Activated CD4-positive, alpha-beta T cell treated with anti-CD3 and anti-CD28 coated beads, Interleukin-2, amount 10 ng/mL, durations not matched to agents 7 days and 5 days (primary cell): ENCODE measurements at places on chromosomes 12 and 14.

- DNase-seq, result peak; percentile 38
Observed at GRCh38 chr12:132477017-132477702, 12.8 kb upstream of the FBRSL1 start.

GRCh38 chr14:51445001-51445390, 204.9 kb downstream of the TMX1 start:
- DNase-seq, result no peak

- DNase-seq, result no peak
Observed at GRCh38 chr14:51512316-51512715, 139.4 kb upstream of the FRMD6 start.

GRCh38 chr12:67804168-67804567, 155.6 kb downstream of the DYRK2 start:
- DNase-seq, result peak; percentile 69

GRCh38 chr12:70165450-70165849, 77.8 kb upstream of the CNOT2 start:
- no peak for DNase-seq

DNA sequence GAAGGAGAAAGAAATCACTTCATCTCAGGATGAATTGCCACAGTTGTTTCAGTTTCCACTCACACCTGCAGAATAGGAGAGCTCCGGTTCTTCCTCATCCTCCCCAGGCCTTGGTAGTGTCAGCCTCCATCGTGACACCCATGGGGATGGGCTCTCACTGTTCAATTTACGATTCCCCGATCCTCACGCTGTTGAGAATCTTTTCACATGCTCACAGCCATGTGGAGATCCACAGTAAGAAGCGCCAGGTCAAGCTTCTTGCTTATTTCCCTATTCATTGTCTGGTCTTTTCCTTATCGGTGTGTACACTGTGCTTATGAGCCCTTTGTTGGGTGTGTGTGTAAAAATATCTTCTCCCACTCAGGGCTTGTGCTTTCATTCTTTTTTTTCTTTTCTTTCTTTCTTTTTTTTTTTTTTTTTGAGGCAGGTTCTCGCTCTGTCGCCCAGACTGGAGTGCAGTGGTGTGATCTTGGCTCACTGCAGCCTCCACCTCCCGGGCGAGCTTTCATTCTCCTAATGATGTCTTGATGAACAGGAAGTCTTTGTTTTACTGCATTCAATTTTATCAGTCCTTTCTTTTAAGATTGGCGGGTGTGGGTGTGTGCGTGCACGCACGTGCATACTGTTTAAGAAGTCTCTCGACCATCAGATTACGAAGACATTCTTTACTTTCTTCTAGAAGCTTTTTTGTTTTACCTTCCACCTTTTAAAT, 21.5 kb downstream of the RIN3 start:
- peak; percentile 31 for DNase-seq

DNA sequence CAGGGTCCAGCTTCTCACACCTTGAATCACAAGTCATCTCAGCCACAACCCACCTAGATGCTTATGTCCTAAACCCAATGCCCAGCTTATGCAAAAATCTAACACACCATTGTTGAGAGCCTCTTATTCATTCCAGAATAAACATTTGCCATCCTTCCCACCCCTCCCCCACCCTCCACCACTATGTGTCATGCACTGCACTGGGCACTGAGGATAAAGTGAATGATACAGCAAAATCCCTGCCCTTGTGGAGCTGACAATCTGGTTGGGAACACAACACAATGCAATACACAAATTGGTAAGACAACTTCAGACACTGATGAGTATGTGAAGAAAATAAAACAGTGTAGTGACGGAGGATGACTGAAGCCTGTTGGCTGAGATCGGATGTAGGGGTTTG, 1.4 kb upstream of the GLTP start:
- DNase-seq, result no peak

DNA sequence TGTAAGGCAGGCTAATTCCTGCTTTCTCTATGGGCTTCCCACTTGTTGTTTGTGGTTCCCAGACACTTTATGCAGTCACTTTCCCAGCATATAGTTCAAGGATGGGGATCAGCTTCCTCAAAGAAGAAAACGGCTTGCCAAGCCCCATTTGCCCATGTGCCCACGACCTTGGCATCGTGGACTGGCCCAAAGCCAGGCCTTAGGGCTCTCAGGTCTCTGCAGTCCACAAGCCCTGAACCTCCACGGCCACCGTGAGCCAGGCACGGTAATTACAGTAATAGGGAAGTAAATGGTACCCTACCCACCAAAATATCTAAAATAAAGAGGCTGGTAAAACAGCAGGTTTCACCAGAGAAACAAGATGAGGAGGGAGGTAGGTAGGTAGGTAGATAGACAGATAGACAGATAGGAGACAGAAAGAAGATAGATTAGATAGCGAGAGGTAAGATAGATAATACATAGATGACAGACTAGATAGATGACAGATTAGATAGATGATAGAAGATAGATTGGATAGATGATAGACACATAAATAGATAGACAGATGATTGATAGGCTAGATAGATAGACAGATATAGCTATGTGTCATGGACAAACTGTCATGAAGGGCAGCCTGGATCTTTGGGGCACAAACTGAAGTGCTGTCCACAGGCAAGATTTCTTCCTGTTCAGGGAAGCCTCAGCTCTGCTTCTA, 163.1 kb downstream of the SLC15A4 start:
- no peak for DNase-seq

DNA sequence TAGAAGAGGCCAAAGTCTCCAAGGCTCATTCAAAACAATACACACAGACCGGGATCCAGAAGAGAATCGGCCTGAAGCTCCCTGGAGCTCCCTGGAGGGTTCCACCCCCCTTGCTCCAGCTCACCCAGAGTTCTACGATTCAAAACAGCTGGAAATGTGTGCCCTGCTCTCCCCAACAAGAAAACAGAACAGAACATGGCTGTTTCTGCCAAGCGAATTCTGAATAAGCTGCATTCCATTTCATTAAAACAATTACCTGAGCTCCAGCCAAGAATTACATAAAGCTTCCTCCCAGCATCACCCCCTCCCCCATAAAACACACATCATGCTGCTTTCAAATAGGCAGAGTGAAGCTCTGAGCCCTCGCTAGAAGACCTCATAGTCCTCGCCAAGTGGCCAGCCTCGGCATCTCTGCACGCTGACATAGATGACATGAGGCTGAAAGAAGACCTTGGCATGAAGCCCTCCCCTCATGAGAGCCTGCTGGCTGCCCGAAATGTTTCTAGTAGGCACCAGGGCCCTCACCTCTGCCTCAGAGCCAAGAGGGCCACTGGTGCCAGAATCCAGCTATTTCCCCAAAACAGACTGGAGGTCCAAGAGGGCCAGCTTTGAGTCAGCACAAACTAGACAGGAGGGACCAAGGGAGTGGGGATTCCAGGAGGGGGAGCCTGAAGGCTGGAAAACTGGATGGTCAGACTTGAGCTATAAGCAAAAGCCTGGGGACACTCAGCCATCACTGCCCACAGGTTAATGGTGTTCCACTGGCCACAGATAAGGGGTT, 8.3 kb downstream of the PXN start:
- no peak for DNase-seq

- no peak for DNase-seq
Observed at GRCh38 chr12:87943762-87944161, 85.4 kb downstream of the C12orf50 start.

DNA sequence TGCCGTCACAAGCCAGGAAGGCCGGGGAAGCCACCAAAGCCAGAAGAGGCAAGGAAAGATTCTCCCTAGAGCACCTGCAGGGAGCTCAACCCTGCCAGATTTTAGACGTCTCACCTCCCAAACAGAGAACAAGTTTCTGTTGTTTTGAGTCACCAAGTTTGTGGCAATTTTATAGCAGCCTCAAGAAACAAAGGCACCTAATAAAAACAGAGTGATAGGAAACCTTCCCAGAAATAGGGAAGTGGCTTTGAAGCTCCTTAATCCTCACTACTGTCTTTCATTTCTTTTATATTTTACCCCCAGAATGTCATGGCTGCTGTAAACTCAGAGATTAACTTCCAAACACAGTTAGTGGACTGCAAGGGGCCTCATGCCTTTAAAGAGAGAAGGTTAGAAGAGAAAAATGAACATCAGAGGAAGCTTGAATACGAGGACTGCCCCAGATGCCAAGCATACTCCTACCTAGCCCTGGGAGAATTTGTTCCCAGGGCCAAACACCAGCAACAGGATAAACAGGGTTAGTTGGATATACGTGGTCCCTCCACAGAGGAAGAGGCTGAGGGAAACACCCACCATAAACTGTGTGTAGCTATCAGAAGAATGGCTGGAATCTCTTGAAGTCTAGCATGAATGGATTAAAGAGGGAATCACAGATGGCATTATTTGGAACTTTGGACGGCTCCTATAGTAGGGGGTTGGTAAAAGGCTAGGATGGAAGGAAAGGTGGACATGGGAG, 148.3 kb downstream of the KCNA5 start:
- DNase-seq, result no peak

DNA sequence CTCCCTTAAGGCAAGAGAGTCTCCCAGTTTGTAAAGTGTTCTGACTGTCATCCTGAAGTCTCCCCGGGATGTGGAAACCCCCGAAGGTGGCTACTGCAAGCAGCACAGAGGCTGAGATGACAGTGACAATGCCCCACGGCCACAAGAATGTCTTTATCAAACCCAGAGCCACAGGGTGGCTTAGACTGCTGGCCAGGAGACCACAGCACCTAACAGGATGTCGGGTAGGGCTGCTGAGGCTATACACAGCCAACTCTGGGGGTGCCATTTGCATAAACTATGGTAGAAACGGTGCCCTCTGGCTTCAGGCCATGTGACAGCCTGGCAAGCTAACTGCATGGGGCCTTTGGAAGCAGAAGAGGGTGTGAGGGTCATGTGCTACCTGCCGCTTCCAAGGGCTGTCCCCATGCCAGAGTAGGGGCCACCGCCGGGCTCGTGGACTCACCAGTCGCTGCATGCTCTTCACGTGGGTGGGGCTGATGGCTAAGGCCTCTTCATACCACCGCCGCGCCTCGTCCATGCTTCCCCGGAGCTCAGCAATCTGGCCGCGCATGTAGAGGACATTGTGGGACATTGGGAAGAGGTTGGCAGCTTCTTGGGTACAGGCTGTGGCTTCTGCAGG, 180.9 kb downstream of the CALM1 start:
- no peak for DNase-seq

DNA sequence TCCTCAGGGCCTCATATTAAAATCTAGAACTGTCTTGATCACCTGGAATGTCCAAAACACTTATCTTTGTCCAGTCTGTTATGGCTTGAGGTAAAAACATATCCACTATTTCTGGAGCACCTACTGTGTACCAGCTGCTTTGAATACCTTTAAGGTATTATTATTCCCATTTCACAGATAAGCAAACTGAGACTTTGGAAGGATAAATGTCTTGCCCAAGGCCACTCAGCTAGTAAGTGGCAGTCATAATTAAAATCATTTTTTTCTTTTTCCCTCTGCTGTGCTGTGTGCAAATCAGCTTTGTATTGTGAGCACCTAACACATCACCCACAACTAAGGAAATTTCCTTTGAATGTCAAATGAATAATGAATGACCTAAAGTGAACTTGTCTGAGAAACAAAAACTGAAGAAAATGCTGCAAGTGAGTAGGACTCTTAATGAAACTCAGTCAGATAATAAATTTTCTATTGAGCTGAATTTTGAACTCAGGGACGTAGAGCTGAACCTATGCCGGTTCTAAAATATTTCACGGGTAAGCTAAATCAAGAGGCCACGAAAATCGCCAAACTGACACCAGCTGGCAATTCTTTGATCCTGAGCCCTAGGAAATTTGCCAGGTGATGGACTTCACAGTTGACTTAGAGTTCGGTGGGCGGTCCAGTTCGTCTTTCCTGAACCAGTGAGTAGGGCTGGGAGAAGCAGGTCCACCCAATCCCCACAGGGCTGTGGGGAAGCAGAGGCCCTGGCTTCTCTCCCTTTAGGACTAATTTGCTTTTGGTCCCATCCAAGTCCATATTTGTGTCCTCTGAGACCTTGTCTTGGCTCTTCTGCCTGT, 159.7 kb upstream of the PWP1 start:
- no peak for DNase-seq

GRCh38 chr12:123073962-123074801, 76.7 kb downstream of the PITPNM2 start:
- no peak for DNase-seq

DNA sequence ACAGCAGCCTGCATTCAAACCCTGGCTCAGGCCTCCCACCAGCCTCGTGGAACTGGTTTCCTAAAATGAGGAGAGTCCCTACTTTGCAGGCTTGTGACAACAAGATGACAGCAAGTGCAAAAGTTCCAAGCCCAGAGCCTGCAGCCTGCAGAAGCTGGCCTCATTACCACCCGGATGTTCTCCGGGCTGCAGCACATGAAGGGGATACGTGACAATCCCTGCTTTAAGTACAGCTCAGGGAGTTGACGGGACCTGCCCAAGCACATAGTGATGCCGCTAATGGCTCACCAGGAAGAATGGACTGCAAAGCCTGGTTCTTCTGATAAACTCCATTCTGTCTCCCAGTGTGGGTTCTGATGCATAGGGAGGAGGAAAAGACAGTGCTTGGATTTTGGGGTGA, 15.0 kb downstream of the SSH1 start:
- DNase-seq, result no peak

GRCh38 chr14:37232907-37233481, 35.3 kb downstream of the MIPOL1 start:
- DNase-seq, result no peak

DNA sequence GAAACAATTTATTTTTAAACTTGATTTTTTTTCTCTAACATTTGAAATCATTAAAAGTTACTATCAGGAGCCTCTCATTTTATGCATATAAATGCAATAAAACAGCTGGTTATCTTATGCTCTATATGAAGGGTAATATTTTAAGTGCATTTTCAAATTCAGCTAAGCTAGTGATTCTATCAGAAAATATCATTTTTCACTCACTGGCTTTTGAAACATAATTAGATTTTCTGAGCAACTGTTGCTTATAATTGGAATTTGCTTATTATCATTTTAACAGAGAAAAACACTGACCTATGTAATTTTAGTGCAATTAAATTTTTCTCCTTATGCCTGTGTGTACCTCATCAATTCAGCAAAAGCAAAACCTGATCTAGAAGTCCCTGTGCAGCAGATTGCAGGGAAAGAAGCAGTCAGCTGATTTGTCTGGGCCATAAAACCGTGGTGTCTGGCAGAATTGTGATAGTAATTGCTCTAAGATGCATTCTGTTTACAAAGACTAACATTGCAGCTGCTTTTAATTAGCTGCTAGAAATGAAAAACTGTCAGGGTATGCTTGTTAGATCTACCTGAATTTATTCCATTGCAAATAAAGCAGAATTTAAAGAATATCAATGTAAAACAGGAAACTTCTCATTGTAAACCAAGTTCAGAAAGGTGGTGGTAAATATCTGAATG, 75.0 kb downstream of the BICD1 start:
- no peak for DNase-seq

GRCh38 chr14:50003213-50004021, 110.5 kb downstream of the ARF6 start:
- DNase-seq, result peak; percentile 88

- DNase-seq, result peak; percentile 59
Observed at GRCh38 chr14:71399057-71399487, 491.8 kb downstream of the PCNX1 start.
